Camera-type eye (tissue), 1 donor: ENCODE measurements at places on chromosomes 1 and 21. TPM values are rescaled to one million over a fixed set of nuclear protein-coding genes. Genes with fewer than 3 reads are reported as not detected.

SPRR2A gene
- total RNA-seq: not detected

MROH9 gene
- not detected for total RNA-seq

PDC gene
- total RNA-seq: 285 TPM

MNDA gene
- 6.8 TPM for total RNA-seq

EVI5 gene
- 63.1 TPM for total RNA-seq

MYOM3 gene
- 20.3 TPM for total RNA-seq

KDM1A gene
- 158 TPM for total RNA-seq

TRMT13 gene
- 74.4 TPM for total RNA-seq

CRYAA gene
- total RNA-seq: 23.1 TPM

PFKFB2 gene
- 10.4 TPM for total RNA-seq

PTAFR gene
- total RNA-seq: 2.0 TPM

NASP gene
- 130 TPM for total RNA-seq

PLA2G2A gene
- 8.3 TPM for total RNA-seq

NCF2 gene
- 8.9 TPM for total RNA-seq

NHLH1 gene
- 2.7 TPM for total RNA-seq

C1QB gene
- total RNA-seq: 25.4 TPM

CFHR4 gene
- not detected for total RNA-seq

ACOT11 gene
- total RNA-seq: 26.9 TPM

NES gene
- 87.1 TPM for total RNA-seq

LCE2A gene
- total RNA-seq: not detected

LRRN2 gene
- 20.6 TPM for total RNA-seq

TCHHL1 gene
- not detected for total RNA-seq

PIGM gene
- 11.6 TPM for total RNA-seq

FAM131C gene
- 4.0 TPM for total RNA-seq

OVAAL gene
- not detected for total RNA-seq

TMOD4 gene
- not detected for total RNA-seq

PLA2G4A gene
- 11.1 TPM for total RNA-seq

CYP4X1 gene
- total RNA-seq: 6.3 TPM

SHISA4 gene
- total RNA-seq: 26.5 TPM

MYBPHL gene
- 0.55 TPM for total RNA-seq

BTBD8 gene
- 151 TPM for total RNA-seq

TMEM79 gene
- total RNA-seq: 3.7 TPM

MSH4 gene
- 0.77 TPM for total RNA-seq

FCRL5 gene
- not detected for total RNA-seq

TMEM50A gene
- 80.1 TPM for total RNA-seq

EPHA2 gene
- 84.2 TPM for total RNA-seq

TINAGL1 gene
- total RNA-seq: 68.1 TPM

MIXL1 gene
- not detected for total RNA-seq

MRPL9 gene
- 55.3 TPM for total RNA-seq

STUM gene
- total RNA-seq: 2.9 TPM

ASTN1 gene
- total RNA-seq: 36.5 TPM

ANKRD45 gene
- 4.9 TPM for total RNA-seq

LRRC8D gene
- 21.8 TPM for total RNA-seq

POGZ gene
- total RNA-seq: 117 TPM

OPTC gene
- total RNA-seq: 40.7 TPM

TGFB2 gene
- total RNA-seq: 79.6 TPM

SH2D1B gene
- 0.33 TPM for total RNA-seq

RAB25 gene
- 3.6 TPM for total RNA-seq

TSSK3 gene
- 0.55 TPM for total RNA-seq
